NCI-H187 treated with DMSO at 0.1 percent for 48 hours (cell line): ENCODE measurements at places on chromosomes 12 and 14.

DNA sequence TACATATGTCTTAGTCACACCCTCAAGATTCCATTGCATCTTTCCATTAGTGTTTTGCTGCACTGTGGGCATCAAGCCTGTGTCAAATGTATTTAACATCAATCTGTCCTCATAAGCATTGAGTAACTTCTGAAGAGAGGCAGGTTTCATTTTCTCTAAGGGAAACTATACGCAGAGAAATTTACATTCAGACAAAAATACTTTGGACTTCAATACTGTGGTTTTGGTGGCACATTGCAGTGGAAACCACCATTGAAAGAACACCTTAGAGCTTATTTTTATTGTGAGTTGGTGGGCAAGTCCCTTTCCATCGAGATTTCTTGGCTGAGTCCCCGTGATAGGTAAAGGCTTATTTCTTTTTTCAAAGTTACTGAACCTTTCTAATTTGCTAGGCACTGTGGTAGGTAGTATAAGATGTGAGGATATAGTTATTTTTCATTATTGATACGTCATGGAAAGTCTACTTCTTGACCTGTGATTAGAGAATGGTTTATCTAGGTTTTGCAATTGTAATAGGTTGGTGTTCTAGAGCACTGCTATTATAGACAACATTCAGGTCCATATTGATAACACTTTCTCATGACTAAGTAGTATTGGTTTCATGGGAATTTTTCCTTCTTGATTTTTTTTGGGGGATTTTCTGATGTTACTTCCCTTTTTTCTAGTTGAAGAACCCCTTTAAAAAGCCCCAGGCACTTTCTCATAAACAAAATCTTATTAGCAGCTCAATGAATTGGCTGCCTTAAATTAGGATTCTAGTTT lies 81.9 kb downstream of the CFAP54 start:
- DNase-seq = no peak

DNA sequence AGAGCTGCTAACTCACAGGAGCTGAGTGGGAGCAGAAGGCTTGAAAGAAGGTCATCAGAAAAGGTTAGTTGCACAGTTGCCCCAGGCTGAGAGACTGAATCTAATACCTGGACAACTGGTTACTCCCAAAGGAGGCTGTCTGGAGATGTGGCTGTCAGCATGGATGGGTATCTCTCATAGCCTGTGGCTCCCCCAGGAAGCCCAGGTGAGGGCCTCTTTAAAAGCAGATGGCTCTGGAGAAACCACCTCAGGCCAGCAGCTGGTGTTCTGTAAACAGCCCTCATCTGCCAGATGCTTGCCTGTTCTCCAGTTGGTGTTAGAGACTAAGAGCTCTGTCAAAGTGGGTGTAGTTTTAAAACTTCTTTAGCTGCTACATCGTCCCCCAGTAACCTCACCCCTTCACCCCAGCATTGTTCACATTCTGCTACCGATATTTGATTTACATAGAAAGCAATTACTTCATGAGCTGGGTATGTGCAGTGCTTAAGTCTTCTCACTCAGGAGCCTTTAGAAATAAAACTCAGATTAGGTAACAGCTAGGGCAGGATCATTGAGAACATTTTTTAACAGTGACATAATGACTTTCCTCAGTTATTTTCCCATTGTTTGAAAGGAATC lies 25.8 kb downstream of the DACT1 start:
- peak; percentile 90 for DNase-seq

- DNase-seq = no peak
These were observed 9.4 kb downstream of the ZNF84 start for GRCh38 chr12:133046698-133047097.

- DNase-seq = no peak
These were observed 523.7 kb upstream of the FOXG1 start for GRCh38 chr14:28242895-28243294.

DNA sequence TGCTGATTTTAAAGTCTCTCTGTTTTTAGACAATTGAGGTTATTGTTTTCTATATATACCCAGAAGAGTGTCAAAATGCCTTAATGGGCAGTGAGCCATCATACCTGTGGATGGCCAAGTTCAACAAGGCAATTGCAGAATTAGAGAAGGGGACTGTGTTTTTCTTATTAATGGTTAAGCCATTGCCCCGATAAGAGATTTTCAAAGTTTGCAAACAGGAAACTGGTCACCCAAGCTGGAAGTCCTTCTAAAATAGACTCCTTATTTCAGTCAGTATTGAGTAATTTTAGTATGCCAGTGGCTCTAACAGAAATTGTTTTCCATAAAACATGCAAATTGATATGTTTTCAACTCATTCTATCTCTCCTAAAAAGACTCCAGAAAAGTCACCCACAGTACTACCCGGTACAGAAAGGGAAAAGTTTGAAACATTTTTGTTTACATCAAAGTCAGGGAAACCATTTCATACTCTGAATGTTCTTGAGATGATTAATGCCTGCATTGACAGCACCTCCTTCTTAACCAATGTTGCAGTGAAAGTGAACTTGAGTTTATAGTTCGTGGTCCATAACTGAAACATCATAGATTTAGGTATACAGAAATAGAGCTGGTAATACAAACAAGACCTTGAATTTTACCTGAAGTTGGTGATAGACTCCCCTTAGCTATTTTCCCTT lies 191.1 kb downstream of the TMX1 start:
- no peak for DNase-seq

GRCh38 chr12:76375470-76375869 lies 27.3 kb upstream of the BBS10 start:
- DNase-seq = no peak

- no peak for DNase-seq
These were observed 72.2 kb upstream of the FICD start for GRCh38 chr12:108442910-108443309.

DNA sequence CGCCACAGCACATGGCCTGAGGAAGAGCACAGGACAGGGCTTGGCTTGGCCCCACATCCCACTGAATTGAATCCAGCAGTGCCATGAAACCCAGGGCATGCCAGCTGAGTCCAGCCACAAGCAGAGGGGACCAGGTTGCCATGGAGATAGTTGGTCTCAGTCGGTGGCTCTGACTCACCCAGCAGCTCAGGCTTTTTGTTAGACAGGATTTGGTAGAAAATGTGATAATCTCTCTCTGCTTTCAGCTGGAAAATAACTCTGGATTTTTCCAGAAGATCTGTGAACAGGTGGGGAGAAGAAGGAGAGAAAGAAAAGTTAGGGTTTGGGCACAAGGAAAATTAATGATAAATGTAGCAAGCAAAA lies 4.8 kb downstream of the MYH7 start:
- DNase-seq = no peak

GRCh38 chr14:100587086-100587762 lies at the start of gene BEGAIN:
BEGAIN (minus strand) TSS chr14:100587417; CDS start chr14:100587290, 127 bp downstream.
- DNase-seq = no peak

- no peak for DNase-seq
These were observed 96.0 kb upstream of the NEDD1 start for GRCh38 chr12:96811083-96811482.

GRCh38 chr12:32828552-32828951 lies 68.0 kb downstream of the PKP2 start:
- DNase-seq = no peak

GRCh38 chr14:49770212-49770817 lies 2.4 kb downstream of the KLHDC2 start:
- DNase-seq = no peak

DNA sequence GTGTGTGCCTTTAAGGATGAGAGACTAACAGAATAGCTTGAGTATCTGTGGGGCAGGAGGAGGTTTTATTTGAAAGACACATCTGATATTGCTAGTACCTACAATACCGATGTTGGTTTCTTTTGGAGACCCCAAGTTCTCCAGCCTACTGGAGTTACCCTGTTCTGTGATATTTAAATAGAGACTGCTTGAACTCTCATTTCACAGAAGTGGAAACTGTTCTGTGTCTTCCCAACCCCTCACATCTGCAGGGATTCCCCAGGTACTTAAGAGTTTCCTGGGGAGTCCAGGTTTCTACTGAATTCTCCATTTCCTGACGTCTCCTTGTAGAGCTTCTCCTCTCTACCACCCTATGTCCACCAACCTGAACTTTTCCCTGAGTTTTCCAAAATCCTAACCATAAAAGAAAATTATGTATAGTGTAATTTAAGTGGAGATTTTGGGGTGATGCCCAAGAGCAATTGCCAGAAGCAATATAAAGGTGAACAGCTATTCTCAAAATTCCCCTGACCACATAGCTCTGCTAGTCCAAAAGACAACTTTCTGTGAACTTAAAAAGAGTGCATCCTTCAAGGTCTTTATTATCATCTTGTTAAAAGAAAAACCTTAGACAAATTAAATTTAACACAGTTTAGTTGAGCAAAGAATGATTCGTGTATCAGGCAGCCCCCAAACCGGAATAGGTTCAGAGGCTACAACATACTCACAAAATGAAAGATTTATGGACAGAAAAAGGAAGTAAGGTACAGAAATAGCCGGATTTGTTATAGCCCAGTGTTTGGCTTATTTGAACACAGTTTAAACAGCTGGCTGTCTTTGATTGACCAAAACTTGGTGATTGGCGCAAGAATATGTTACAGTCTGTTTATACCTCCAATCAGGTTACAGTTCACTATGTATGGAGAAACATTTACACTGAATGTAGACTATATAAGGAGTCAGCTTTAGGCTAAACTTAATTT lies 373.4 kb downstream of the NUAK1 start:
- no peak for DNase-seq
